ENCODE measurements at places on chromosomes 13 and 19. TPM values are rescaled to one million over a fixed set of nuclear protein-coding genes. Genes with fewer than 3 reads are reported as not detected.

The PRTN3 gene
- not detected for total RNA-seq

The CEACAM19 gene
- total RNA-seq = 0.86 TPM

The ZNF296 gene
- total RNA-seq = 4.7 TPM

The GNA15 gene
- total RNA-seq = 134 TPM

The INSL3 gene
- total RNA-seq = 8.7 TPM

The VASP gene
- total RNA-seq = 215 TPM

The NFKBIB gene
- 89.7 TPM for total RNA-seq

The PROZ gene
- not detected for total RNA-seq

The SELENOV gene
- total RNA-seq = not detected

The CEACAM8 gene
- total RNA-seq = not detected

GRCh38 chr19:16325641-16326400 lies 1.2 kb downstream of the KLF2 start:
- H3K4me1 ChIP-seq = peaks cover 41% of the 10 kb centered on the region
- H3K36me3 ChIP-seq = peaks cover 32% of the 10 kb centered on the region
- peak overlapping the region; percentile 87 for H3K4me3 ChIP-seq
- peak overlapping the region; percentile 84 for H3K27ac ChIP-seq
- peak; percentile 91 for DNase-seq

DNA sequence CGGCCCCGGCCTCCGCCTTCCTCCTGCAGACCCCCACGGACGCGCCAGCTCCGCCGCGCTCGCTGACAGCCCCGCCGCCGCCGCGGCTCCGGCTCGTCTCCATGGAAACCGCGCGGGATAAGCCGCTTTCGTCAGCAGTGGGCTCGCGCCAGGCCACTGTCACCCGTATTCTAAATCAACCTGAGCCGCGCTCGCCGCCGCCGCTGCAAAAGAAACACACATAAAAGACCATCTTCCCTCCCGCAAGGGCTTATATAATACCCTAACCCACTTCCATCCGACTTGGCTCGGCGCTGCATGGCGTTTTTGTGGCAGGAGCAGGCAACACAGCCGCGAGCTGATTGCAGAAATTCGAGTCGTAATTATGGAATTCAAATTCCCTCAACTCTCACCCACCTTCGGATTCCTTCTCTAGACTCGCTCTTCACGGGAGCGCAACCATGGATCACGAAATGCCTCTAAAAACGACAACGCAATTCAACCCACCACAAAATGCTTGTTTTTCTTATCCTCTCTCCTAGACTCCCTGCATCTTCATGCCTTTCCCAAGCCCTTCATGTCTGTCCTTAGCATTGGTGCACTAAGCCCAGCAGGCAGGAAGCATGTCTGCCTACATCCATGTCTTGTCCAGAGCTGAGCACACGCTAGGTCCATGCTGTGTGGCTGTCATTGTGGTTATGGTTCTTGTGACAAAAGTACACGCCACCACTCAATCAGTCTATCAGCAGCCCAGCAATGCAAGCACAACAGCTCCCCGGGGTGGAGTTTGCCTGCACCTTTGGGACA lies at the start of gene AMER2:
AMER2 (minus strand) TSS at position 772 of the 786 bp plus-strand sequence; CDS start at position 103, 669 bp downstream.
- peak within 1 kb of the TSS; percentile 59 for H3K4me3 ChIP-seq
- peak; percentile 62 for DNase-seq
- no peak within 1 kb of the TSS for H3K27ac ChIP-seq
- H3K36me3 ChIP-seq = no peaks in the 10 kb centered on the region
- H3K27me3 ChIP-seq = peaks cover 65% of the 10 kb centered on the region

DNA sequence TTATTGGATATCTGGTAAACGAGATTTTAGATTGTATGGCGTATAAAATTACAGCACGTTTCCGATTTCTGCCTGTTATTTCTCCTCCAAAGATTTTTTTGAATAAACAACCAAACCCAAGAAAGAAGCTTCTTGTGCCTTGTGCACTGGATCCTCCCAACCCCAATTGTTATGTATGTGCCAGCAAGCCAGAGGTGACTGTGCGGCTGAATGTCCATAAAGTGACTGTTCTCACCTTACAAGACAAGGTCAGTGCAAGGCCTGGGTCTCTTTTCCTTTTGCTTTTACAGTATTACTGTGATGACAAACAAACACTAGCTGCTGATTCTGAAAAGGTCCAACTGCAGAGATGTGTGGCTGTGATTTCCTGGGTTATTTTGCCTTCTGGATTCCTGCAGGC lies 22.9 kb upstream of the WTIP start:
- DNase-seq = no peak
- no peaks in the 10 kb centered on the region for H3K27me3 ChIP-seq
- H3K4me3 ChIP-seq = no peak overlapping the region
- peaks cover 71% of the 10 kb centered on the region for H3K36me3 ChIP-seq
- H3K27ac ChIP-seq = no peak overlapping the region

- no peaks in the 10 kb centered on the region for H3K27me3 ChIP-seq
- H3K27ac ChIP-seq = no peak overlapping the region
- DNase-seq = no peak
- H3K36me3 ChIP-seq = no peaks in the 10 kb centered on the region
- H3K4me3 ChIP-seq = no peak overlapping the region
Observed at GRCh38 chr19:31784671-31785101, 435.4 kb upstream of the TSHZ3 start.

DNA sequence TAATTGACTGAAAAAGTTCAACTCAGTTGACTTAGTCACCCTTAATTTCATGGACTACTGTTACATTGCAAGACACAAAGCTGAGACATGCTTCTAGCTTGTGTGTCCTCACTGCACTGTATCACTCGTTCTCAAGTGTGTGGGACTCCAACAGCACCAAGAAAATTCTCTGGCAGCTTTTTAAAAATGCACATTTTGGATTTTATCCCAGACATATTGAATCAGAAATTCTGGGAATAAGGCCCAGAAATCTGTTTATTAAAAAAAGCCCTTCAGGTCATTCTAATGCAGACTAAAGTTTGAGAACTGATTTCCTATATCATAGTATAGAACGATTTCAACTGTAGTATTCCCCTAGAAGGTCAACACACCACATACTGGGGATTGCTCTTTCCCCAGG lies 1485.3 kb downstream of the PCDH9 start:
- no peak for DNase-seq
- no peaks in the 10 kb centered on the region for H3K27me3 ChIP-seq
- H3K4me3 ChIP-seq = no peak overlapping the region
- H3K4me1 ChIP-seq = no peaks in the 10 kb centered on the region
- H3K27ac ChIP-seq = no peak overlapping the region
- H3K36me3 ChIP-seq = no peaks in the 10 kb centered on the region

- no peak for DNase-seq
- peak overlapping the region; percentile 17 for H3K4me3 ChIP-seq
- no peaks in the 10 kb centered on the region for H3K27me3 ChIP-seq
- H3K27ac ChIP-seq = peak overlapping the region; percentile 68
- H3K4me1 ChIP-seq = peaks cover 52% of the 10 kb centered on the region
Observed at GRCh38 chr13:40565282-40566148, 100.9 kb downstream of the FOXO1 start.

DNA sequence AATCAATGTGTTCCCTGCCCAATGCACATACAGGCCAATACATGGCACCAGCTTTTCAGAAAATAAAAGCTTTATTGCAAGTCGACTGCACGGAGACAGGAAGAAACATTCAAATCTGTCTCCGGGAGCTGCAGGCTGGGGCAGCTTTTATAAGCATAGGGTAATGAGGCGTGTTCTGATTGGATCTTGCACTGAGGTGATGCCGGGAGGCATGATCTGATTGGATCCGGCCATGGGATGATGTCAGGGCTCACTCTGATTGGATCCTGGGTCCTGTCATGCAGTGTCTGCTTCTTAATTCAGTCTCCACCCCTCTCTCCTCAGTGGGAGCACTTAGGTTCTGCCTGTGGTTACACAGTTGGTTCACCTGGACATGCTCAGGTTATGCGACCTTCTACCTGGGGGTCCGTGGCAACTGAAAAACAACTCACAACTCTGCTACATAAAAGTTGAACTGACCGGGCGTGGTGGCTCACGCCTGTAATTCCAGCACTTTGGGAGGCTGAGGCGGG lies 11.8 kb upstream of the FBN3 start:
- H3K27ac ChIP-seq = no peak overlapping the region
- H3K27me3 ChIP-seq = peaks cover 11% of the 10 kb centered on the region
- H3K36me3 ChIP-seq = no peaks in the 10 kb centered on the region
- H3K4me1 ChIP-seq = peaks cover 7% of the 10 kb centered on the region
- DNase-seq = peak; percentile 60
- no peak overlapping the region for H3K4me3 ChIP-seq

GRCh38 chr13:97432232-97432916 lies 1.6 kb upstream of the RAP2A start:
- DNase-seq = peak; percentile 63
- peaks cover 13% of the 10 kb centered on the region for H3K27me3 ChIP-seq
- peak overlapping the region; percentile 98 for H3K27ac ChIP-seq
- H3K4me3 ChIP-seq = peak overlapping the region; percentile 94
- peaks cover 30% of the 10 kb centered on the region for H3K4me1 ChIP-seq

DNA sequence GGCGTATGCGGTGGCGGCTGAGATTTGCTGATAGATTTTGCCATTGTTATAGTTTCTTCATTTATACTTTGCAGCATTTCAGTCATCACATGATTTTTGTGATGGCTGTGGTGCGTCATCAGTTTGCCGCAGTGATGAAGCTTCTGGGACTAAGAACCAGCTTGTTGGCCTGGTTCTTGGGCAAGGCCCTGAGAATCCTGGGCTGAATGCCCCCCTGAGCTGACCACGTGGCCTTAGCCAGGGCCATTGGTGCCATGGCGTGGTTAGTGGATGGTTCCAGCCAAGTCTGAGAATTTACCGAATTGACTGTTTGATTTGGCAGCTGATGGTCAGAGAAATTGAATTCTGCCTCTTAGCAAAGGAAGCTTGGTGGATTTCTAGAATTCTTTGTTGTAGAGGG lies 17.8 kb downstream of the GATAD2A start:
- peaks cover 25% of the 10 kb centered on the region for H3K4me1 ChIP-seq
- no peak for DNase-seq
- no peaks in the 10 kb centered on the region for H3K27me3 ChIP-seq
- H3K27ac ChIP-seq = no peak overlapping the region
- peaks cover 5% of the 10 kb centered on the region for H3K36me3 ChIP-seq

DNA sequence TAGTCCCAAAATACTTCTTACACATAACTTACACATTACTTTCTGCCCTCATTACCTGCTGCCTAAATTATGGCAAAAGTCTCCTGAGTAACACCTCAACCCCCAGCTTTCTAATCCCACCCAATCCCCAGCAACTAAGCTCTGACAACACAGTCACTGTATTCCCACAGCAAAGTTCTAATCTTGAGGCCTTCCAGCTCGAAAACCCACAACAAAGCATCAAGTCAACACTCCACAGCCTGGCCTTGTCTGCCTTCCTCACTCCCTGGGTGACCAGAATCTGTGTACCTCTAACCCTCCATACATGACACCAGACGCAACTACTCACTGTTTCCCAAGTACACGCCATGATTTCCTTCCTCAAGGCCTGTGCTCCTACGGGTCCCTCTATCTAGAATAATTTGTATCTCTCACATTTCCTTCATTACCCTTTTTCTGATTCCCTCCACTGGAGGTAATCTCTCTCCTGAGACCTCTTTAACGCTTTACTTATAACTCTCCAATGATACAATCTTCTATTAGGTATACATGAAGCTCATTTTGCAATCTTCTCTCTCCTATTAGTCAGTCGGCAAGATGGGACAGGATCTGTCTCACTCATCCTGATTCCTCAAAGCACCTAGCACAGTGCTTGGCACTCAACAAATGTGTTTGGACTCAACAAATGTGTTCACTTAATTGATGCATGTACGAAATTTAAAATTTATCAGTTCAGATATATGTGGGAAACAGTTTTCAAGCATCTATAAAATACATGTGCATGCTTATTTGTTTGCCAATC lies 87.6 kb upstream of the DOCK9 start:
- H3K36me3 ChIP-seq = peaks cover 43% of the 10 kb centered on the region
- H3K4me1 ChIP-seq = peaks cover 57% of the 10 kb centered on the region
- H3K27ac ChIP-seq = peak overlapping the region; percentile 58
- H3K27me3 ChIP-seq = no peaks in the 10 kb centered on the region

DNA sequence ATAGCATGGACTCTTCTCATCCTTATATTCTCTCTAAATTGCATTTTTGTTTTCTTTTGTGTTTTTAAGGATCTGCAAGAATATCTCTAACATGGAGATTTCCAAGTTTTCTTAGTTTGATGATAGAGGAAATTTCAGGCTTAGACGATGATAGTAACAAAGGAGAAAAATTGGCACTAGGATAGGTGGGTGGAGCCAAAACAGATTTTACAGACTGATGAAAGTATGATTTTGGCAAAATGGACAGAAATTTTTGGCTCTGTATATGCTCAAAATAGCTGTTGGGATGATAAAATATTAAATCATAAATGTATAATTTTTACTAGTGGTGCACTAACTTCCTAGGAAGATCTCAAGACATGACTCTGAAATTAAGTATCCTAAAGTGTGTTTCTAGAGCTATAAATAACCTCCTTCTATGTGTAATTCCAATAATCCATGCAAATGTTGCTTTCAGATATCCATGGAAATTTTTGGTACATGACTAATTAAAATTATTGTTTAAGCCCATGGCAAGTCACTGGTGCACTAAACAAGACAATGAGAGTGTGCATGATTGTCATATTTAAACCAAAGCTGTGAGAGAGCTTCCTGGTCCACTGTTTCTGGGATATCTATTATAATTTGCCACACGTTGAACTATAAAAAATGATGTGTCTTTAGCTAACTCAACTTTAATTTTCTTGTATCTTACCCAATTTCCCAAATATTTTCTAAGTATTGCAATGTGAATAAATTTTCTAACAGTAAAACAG lies 55.8 kb upstream of the NBEA start:
- no peaks in the 10 kb centered on the region for H3K27me3 ChIP-seq
- H3K36me3 ChIP-seq = no peaks in the 10 kb centered on the region
- no peak overlapping the region for H3K27ac ChIP-seq
- no peaks in the 10 kb centered on the region for H3K4me1 ChIP-seq

DNA sequence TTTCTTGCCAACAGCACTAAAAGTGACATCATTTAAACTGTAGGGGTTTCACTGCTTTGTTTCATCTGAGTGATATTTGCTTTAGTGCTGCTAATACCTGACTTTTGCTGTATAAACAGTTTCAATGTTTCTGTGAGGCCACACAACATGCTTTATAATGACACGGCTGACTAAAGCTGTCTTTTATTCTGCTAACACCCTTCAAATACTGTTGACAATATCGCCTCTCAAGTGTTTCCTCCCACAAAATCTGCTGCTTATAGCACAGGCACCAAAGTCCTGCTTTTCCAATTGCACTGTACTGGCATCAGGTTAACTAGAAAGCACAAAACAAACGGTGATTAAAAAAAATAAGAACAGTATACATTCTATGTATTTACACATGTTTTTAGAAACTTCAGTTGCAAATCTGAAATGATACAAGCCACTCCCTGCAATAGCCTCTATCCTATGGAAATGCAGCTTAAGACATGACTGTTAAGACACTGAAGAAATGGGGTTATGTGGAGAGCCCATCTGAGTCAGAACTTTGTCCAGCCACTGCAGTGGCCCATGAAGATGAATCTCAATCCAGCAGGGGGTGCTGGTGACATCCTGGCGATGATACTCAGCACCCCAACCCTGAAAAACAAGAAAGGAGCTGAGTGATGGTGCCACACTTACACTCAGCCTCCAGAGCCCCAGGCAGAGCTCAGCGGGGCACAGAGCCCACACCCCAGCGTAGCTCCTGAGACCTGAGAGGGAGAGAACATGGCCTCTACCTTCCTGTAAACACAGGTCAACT lies 29.4 kb downstream of the RFXAP start:
- no peaks in the 10 kb centered on the region for H3K4me1 ChIP-seq
- no peak overlapping the region for H3K27ac ChIP-seq
- H3K36me3 ChIP-seq = peaks cover 4% of the 10 kb centered on the region
- peak; percentile 59 for DNase-seq
- no peak overlapping the region for H3K4me3 ChIP-seq
- peaks cover 3% of the 10 kb centered on the region for H3K27me3 ChIP-seq

Data from activated CD4-positive, alpha-beta T cell treated with anti-CD3 and anti-CD28 coated beads, Interleukin-2, amount 10 ng/mL, durations not matched to agents 24 days and 14 days (primary cell).